Hematopoietic multipotent progenitor cell treated with erythropoietin and hydrocortisone succinate and interleukin-3 and kit ligand, for 17 days (in vitro differentiated cells): ENCODE measurements at places on chromosomes 12 and 14.

- no peak for DNase-seq
Measured at GRCh38 chr12:102756530-102756929, 160.5 kb downstream of the PAH start.

GRCh38 chr14:57732463-57733285, 133.2 kb downstream of the SLC35F4 start:
- no peak for DNase-seq

DNA sequence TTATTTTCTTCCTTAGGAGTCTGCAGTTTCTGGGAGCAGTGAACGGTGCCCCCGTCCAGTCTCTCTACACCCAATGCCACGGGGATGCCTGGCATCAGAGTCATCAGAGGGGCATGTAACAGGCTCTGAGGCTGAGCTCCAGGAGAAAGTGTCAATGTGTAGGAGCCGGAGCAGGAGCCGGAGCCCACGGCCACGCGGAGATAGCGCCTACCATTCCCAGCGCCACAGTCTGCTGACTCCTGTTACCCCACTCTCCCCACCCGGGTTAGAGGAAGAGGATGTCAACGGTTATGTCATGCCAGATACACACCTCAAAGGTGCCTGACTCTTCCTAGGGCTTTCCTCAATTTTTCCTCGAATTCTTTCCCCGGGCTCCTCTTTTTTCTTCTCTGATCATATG, 3.3 kb upstream of the PA2G4 start:
- DNase-seq: no peak

DNA sequence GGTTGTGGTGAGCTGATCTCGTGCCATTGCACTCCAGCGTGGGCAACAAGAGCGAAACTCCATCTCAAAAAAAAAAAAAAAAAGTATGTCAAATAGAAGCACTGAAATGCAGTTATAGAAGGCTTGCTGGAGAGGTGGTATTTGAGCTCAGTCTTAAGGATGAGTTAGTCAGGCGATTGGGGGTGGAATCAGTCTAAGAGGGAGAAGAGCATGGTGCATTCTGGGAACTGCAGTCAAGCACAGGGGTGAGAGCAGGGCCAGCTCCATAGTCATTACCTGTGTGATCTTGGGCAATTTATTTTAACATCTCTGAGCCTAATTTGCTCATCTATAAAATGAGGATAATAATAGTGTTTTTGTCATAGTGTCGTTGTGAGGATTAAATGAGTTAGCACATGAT, 5.9 kb upstream of the GNB3 start:
- no peak for DNase-seq

DNA sequence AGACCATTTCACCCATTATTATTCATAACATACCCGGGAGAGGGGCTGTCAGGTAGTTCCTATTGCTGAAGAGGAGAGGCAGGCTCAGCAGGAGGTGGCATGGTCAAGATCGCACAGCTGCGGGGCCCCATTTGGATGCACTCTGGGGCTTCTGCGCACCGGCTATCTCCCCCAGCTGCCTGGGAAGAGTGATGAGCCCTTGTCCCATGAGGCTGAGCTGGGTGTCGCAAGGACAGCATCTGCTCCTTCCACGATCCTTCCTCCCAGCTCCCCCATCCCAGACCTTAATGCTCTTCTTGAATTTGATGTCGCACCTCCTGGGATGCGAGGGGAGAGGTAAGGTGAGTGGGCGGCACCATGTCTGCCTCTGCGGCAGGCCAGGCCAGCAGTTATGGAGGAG, 62.6 kb downstream of the SLC24A4 start:
- no peak for DNase-seq

GRCh38 chr12:108819920-108820706, 37.3 kb downstream of the SSH1 start:
- no peak for DNase-seq

- DNase-seq: no peak
Measured at GRCh38 chr12:76777765-76778216, 13.9 kb downstream of the ZDHHC17 start.

- no peak for DNase-seq
Measured at GRCh38 chr14:102761206-102761605, 16.0 kb upstream of the TRAF3 start.

DNA sequence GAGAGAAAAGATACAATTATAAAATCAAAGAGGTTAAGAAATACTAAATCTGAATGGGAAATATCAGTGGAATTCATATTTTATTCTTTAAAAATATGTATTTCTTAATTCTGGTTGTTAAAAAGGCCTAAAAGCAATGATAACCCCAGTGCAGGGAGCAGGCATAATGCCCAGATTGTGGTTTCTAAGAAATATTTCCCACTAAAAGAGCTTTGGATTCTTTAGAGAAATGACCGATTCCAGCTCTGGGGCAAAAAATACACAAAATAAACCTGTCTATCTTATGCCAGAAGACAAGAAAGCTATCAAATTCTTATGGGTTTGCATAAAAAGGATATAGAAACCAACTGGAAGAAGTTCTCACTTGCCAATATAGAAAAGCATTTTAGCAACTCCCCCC, 71.6 kb downstream of the PDE6H start:
- no peak for DNase-seq

GRCh38 chr12:77382096-77382742, 316.9 kb upstream of the E2F7 start:
- DNase-seq: no peak

DNA sequence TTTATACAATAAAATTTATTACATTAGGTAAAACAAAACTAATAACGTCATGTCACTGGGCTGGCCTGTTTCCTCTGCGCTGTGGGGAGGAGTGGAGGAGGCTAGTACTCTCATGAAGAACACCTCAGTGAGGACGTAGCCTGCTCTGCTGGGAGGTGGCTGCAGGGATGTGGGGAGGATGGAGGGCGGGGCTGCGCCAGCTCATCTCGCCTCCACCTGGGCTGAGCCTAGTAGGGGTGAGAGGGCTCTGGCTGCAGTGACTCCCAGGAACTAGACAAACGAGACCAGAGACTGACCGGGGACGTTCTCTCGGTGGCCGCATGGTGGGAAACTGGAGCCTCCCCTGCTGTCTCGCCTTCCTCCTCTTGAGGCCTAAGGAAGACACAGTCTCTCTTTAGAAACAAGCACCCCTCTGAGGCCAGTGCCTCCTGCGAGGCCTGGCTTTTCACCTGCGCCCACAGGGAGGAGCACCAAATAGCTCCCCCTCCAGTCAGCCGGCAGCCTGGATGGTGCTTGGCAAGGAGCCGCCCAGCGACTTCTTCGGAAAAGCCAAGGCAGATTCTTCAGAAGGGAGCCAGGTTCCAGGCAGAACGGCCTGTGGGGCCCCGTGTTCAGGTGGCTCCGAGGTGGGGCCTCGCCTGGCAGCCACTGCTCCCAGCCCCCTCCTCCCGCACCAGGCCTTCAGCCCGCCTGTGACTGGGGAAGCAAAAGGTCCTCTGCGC, 62.4 kb downstream of the PLEKHG3 start:
- DNase-seq: no peak

GRCh38 chr12:64025174-64025958, 180.9 kb downstream of the SRGAP1 start:
- DNase-seq: no peak

DNA sequence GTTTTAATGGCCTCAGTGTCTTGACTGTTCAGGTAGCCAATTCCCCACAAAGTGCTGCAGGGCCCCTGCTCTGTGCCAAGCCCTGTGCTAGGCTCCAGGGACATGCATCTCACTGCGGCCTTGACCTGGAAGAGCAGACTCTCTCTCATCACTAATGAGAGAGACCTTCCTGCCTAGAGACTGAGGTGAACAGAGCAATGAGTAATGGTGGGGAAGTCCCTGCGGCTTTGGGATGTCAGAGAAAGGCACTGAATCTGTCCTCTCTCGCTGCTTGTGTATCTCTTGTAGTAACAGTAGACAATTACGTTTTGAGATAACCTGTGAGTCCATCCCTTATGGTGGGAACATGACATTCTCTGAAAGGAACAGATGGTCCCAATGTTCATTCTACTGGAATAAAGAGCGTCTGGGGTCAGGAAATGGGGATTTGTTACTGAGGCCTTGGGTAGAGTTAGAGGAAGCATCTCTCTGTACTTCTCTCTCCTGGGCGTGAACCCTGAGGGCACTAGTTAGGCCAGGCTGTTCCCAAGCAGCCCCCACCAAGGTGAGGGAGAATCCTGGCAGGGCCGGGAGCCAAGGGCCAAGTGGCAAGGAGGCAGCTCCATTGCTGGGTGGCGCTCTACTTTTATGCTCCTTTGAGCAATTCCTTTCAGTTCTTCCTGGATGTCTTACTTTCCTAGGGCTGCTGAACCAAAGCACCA, 13.5 kb downstream of the NFATC4 start:
- DNase-seq: no peak

GRCh38 chr12:59164991-59165718, 244.9 kb upstream of the LRIG3 start:
- no peak for DNase-seq

GRCh38 chr12:112018571-112019237, 5.5 kb downstream of the ERP29 start:
- DNase-seq: no peak

DNA sequence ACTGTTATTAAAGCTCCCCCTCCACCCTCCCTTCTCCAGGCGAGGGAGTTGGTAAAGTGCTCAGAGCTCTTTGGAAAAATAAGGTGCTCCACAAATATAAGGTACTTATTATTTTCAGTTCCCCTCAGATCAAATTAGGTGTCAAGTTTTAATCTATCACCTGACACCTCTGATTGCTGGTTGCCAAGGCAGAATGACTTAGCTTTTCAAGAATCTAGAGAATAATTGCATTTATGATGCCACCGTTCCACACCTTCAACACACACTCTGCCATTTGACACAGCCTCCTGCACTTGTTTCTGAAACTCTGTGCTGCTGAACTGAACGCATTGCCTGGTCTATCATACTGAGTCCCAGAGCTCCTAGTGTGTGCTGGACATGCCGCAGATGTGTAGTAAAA, 128.6 kb downstream of the CRACR2A start:
- no peak for DNase-seq

- peak; percentile 46 for DNase-seq
Measured at GRCh38 chr12:123233505-123234308, 471 bp downstream of the MTRFR start.

- DNase-seq: no peak
Measured at GRCh38 chr12:68189821-68190242, 30.3 kb upstream of the IFNG start.
